ENCODE measurements at places on chromosomes 5 and 9. TPM values are rescaled to one million over a fixed set of nuclear protein-coding genes. Genes with fewer than 3 reads are reported as not detected.

Gene ITGA2
- total RNA-seq, result 1.3 TPM

Gene GLRA1
- total RNA-seq, result not detected

DNA sequence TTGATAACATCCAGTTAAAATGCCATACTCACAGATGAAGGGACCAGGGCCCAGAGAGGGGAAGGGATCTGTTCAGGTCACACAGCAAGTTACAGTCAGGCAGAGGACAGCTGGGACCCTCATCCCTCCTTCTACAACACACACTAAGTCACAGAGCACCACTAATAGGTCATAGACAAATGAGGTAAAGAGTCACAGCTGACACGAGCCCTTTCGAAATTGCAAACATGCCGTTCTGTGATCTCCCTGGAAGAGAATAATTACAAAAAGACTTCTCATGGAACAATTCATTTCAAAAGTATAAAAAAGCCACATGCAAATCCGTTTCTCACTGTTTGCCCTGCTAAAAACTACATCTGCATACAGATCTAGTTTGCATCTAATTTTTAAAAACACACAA, 15.5 kb downstream of the IGFBPL1 start:
- no peak overlapping the region for H3K27ac ChIP-seq
- no peaks in the 10 kb centered on the region for H3K4me1 ChIP-seq
- H3K36me3 ChIP-seq, result no peaks in the 10 kb centered on the region
- DNase-seq, result no peak
- no peak overlapping the region for H3K4me3 ChIP-seq
- H3K27me3 ChIP-seq, result no peaks in the 10 kb centered on the region

Gene HSD17B4
- total RNA-seq, result 138 TPM

- DNase-seq, result no peak
- H3K27me3 ChIP-seq, result no peaks in the 10 kb centered on the region
- H3K27ac ChIP-seq, result no peak overlapping the region
- no peaks in the 10 kb centered on the region for H3K4me1 ChIP-seq
- no peak overlapping the region for H3K4me3 ChIP-seq
- no peaks in the 10 kb centered on the region for H3K36me3 ChIP-seq
Measured at GRCh38 chr9:79688363-79688762, 116.6 kb downstream of the TLE4 start.

DNA sequence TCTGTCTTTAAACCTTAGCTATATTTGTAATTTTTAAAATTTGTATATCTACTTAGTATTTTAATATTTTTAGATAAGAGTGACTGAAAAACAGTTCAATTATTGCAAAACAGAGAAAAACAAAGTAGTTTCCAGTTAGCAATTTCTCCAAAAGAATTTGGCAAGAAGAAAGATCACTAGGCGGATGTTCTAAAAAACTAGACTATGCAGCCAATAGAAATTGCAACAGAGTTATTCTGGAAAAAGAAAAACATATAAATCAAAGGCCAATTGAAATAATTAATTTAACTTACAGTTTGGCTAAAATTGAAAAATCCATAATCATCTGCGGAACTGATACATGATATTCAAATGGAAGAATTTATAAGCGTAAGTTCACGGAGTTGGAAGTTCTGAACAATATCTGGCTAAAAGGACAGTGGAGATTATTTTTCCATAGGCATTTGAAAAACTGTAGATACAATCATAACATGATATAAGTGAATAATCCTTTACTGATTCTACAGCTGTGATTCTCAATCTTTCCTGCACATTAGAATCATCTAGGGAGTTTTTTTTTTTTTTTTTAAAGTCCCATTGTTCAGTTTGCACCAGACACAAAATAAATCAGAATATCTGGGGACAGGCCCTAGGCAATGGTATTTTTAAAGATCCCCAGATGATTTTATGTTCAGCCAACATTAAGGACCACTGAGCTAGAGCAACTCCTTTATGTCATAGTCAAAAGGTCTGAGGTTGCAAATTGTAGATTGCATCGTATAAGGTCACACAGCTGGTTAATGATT, 605.1 kb upstream of the DAB2 start:
- no peaks in the 10 kb centered on the region for H3K36me3 ChIP-seq
- DNase-seq, result no peak
- no peak overlapping the region for H3K27ac ChIP-seq
- no peak overlapping the region for H3K4me3 ChIP-seq

- no peaks in the 10 kb centered on the region for H3K27me3 ChIP-seq
- no peaks in the 10 kb centered on the region for H3K4me1 ChIP-seq
- no peak overlapping the region for H3K27ac ChIP-seq
- H3K4me3 ChIP-seq, result no peak overlapping the region
- no peaks in the 10 kb centered on the region for H3K36me3 ChIP-seq
Measured at GRCh38 chr5:112795944-112796678, 58.4 kb downstream of the APC start.

Gene DDX4
- not detected for total RNA-seq

- no peaks in the 10 kb centered on the region for H3K27me3 ChIP-seq
- H3K27ac ChIP-seq, result no peak overlapping the region
- no peak for DNase-seq
Measured at GRCh38 chr5:150197476-150197875, 7.6 kb downstream of the SLC6A7 start.

DNA sequence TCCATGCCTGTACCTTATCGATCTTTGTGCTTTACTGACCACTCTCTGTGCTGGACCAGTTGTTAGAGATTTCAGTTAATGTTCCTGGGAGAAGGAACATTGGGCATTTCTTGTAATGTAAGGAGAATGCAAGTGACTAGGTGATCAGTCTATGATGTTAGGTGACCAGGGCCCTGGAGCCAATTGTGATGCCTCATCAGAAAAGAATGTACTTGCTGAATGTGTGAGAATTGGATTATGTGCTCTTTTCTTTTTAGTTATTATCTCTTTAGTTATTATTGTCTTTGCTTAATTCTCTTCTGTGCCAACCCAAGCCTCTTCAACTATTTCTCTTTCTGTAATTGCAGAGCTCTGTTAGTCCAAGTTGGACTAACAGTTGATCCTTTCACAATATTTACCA, 92.9 kb downstream of the LRRC70 start:
- no peaks in the 10 kb centered on the region for H3K27me3 ChIP-seq
- no peak for DNase-seq
- no peaks in the 10 kb centered on the region for H3K36me3 ChIP-seq

DNA sequence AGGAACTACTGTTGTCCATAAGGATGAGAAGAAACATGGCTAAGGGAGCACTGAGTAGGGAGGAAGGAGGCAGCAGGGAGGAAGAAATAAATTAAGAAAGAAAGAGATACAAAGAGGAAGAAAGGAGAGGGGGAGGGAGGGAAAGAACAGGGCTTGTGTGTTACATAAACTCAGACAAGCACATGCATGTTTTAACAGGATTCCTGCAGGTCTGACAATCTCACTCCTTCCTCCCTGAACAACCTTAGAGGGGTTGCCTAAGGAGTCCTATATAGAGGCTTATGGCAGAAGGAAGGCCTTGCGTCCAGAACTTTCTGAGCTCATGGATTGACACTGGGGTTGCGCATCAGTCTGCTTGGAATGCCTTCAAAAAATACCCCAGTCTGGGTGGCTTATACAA, 4.2 kb upstream of the KCNIP1 start:
- no peaks in the 10 kb centered on the region for H3K36me3 ChIP-seq
- no peak overlapping the region for H3K27ac ChIP-seq
- no peak for DNase-seq
- no peaks in the 10 kb centered on the region for H3K4me1 ChIP-seq
- no peaks in the 10 kb centered on the region for H3K27me3 ChIP-seq

DNA sequence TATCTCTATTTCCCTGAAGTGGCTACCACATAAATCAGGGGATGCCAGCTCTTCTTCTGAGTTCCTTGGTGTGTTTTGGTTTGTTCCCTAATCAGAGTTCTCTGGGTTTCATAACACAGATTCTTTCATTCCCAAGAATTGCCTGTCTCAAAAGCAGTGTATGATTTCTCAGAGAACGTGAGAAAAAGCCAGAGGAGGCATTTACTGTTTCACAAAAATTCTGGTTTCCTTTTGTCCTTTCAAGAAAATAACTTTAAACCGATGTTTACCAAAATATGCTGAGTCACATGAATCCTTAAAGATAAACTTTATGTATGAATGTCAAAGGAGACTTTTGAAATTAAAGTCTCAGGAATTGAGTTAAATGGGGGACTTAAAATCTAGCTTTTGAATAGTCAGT, 314.3 kb downstream of the EBF1 start:
- H3K4me3 ChIP-seq, result no peak overlapping the region
- H3K27me3 ChIP-seq, result no peaks in the 10 kb centered on the region
- peak overlapping the region; percentile 9 for H3K27ac ChIP-seq
- no peaks in the 10 kb centered on the region for H3K4me1 ChIP-seq

GRCh38 chr5:17190242-17190778, 27.1 kb upstream of the BASP1 start:
- H3K27me3 ChIP-seq, result no peaks in the 10 kb centered on the region
- H3K27ac ChIP-seq, result no peak overlapping the region
- no peaks in the 10 kb centered on the region for H3K4me1 ChIP-seq
- peak; percentile 26 for DNase-seq

DNA sequence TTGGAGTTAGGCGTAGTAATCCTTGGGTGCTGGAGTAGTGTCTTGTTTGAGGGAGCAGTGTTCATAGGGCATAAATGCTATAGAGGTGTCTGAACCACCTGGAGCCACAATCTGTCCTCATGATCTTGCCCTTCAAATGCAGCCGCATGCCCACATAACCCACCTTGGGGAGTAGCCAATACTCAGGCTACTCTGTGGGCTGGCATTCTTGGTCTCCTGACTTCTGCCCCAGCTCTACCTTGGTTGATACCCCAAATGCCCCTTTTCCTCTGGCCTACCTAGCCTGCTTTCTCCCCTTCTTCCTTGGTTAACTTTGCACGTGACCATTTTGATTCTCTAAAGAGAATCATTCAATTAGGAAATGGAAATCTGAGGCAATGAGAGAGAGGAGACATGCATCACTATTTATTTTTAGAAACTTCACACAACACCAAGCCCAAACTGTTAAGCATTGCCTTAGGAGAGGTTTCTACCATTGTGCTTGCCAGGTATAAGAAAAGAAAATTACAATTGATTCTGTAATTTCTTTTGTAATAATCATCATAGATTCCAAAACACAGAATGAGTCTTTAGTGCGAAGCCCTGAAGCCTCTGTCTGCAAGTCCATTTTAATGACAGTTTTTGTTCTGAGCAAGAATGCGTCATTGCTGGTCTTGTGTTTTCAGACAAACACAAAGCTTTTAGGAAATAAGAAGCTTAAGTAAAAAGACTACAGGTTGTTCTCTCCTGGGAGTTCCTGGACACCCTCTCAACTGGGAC, 135.2 kb downstream of the C9orf152 start:
- no peak for DNase-seq
- H3K4me3 ChIP-seq, result no peak overlapping the region
- no peaks in the 10 kb centered on the region for H3K27me3 ChIP-seq
- H3K27ac ChIP-seq, result no peak overlapping the region

- no peak overlapping the region for H3K4me3 ChIP-seq
- no peak overlapping the region for H3K27ac ChIP-seq
- H3K27me3 ChIP-seq, result no peaks in the 10 kb centered on the region
- H3K4me1 ChIP-seq, result no peaks in the 10 kb centered on the region
Measured at GRCh38 chr5:67674159-67674655, 477.6 kb upstream of the CD180 start.

DNA sequence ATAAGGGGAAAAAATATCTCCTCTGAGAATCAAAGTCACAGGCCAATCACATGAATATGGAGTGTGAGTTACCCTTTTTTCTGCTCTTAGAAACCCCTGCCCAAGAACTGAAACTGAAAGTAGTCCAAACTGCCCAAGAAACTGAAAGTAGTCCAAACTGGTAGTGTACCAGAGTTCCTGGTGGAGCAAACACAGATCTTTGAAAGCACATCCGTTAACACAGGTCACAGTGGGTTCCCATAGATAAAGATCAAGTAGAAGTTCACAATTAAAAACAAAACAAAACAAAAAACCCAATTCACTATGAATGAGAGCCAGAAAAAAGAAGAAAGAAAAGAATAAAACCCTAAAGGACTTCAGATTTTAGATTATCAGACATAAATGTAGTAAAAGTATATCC, 332.4 kb upstream of the EFNA5 start:
- no peak overlapping the region for H3K27ac ChIP-seq
- H3K36me3 ChIP-seq, result no peaks in the 10 kb centered on the region
- H3K4me3 ChIP-seq, result no peak overlapping the region
- no peaks in the 10 kb centered on the region for H3K27me3 ChIP-seq
- DNase-seq, result no peak
- no peaks in the 10 kb centered on the region for H3K4me1 ChIP-seq

DNA sequence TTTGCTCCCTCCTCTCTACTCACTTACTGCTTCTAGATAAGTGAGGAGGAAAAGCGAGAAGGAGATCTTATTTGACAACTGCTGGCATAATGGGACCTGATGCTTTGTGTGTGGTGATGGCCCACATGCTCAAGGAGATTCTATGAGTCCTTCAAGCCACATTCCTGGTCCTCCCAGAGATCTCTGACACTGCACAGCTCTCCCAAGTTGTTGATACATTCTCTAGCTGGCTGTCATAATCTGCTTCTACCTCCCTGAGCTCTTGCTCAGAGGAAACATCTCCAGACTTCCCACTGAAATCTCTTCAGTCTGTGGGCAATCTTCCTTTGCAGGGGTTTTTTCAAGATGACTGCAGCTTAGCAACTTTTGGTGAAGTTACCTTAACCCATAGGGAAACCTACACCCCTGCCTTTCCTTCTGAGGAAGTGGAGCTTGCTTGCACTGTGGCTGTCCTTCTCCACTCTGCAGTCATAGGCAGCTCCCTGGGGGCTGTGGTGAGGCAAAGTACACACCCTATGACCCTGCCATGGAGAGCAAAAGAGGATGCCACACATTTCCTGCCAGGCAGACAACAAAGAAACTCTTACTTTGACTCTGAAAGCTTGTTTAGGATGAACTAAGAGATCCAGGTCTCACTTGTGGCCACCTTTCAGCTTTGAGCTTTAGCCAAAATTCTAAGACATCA, 163.8 kb downstream of the TMEM38B start:
- H3K27me3 ChIP-seq, result no peaks in the 10 kb centered on the region
- H3K4me3 ChIP-seq, result no peak overlapping the region
- H3K36me3 ChIP-seq, result no peaks in the 10 kb centered on the region
- DNase-seq, result no peak
- no peak overlapping the region for H3K27ac ChIP-seq

DNA sequence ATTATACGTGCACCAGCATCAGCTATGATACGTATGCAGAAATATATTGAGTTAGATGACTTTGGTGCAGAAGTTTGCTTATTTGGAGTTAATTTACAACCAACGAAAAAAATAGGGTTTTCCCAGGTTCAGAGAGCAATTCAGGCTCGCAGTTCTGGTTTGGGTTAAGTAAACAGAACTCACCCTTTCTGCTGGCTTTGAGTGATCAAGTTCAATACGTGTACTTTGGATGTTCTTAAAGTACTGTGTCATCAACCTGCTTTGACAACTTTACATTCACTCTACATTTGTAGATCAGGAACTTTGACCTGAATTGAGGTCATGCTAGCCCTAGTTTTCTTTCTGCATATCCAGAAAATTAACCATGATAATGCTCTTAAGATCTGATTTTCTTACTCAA, 40.7 kb downstream of the ACOT12 start:
- H3K27me3 ChIP-seq, result no peaks in the 10 kb centered on the region
- no peak overlapping the region for H3K27ac ChIP-seq
- no peak overlapping the region for H3K4me3 ChIP-seq
- no peak for DNase-seq
- no peaks in the 10 kb centered on the region for H3K36me3 ChIP-seq

GRCh38 chr5:159345336-159345735, 15.0 kb upstream of the IL12B start:
- H3K4me1 ChIP-seq, result no peaks in the 10 kb centered on the region
- H3K4me3 ChIP-seq, result no peak overlapping the region
- no peak overlapping the region for H3K27ac ChIP-seq
- no peaks in the 10 kb centered on the region for H3K36me3 ChIP-seq
- no peaks in the 10 kb centered on the region for H3K27me3 ChIP-seq

Gene SOHLH1
- total RNA-seq, result not detected

- peaks cover 7% of the 10 kb centered on the region for H3K4me1 ChIP-seq
- H3K27me3 ChIP-seq, result no peaks in the 10 kb centered on the region
- H3K27ac ChIP-seq, result peak overlapping the region; percentile 74
- no peaks in the 10 kb centered on the region for H3K36me3 ChIP-seq
Measured at GRCh38 chr9:91824601-91825305, 125.3 kb downstream of the ROR2 start.

Measured in uterus (tissue), 4 donors.